ENCODE measurements at places on chromosomes 12 and 14.

DNA sequence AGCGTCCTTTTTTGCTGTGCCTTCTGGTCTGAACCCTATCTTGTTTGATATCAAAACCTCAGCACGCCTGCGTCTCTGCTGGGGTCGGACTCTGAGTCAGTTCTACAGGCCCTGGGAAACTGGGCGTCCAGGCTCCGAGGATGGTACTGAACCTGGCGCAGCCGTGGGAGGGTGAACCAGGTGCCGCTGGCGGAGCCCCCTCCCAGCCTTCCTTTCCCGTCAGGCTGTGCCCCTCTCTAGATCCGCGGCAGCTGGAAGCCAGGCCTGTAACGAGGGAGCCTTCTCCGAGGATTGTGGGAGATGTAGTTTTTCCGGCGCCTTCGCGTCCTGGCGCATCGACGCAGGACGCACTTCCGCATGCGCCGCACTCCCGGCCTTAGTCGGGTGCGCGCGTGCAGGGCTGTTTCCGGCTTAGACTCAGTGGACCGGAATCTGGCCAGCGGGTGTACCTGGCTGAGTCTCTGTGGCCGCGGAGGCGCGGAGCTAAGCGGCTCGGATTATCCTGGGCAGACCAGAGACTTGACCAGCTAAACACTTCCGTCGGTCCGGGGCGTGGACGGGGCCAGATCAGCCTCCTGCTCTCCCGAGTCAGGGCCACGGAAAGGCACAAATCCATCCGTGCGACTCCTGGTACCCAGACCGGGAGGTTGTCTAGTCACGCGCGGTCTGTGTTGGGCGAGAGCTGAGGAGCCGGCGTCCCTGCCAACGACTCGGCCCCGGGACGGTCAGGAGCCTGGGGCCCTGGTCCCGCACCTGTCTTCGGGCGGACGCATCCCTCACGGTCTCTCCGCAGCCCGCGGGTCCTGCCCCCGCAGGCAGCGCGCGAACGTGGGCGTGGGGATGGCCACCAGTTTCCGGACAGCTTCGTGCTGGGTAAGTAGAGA, at the start of gene ZNF26:
TSS of gene ZNF26 (plus strand) at position 367 of the 884 bp plus-strand sequence. CDS start at position 841, 474 bp downstream.
- peak; percentile 81 for DNase-seq

DNA sequence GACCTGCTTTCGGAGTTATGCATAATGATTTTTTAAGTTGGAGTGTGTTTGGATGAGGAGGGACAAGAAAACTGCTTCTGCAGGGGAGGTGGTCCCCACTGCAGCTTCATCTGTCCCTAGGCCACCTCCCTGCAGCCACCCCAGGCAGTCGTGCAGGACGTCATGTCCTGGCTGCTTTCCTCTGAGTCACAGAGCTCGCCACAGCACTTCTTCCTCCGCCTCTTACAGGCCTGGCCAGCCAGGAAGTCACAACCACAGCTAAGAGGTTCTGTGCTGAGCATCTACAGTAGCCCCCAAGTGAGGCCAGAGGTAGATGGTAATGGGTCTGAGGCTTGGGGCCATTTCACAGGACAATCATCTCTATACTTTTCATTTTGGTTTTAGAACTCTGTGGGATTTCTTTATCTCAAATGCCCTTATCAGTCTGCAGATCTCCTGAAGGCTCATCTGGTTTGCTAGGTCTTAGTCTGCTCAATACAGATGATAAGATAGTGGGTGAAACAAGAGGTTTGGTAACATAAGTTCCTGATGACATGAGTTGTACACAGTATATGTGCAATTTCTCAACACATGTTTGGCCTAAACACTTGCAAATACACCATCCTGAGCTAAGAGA, 106.4 kb downstream of the ARF6 start:
- DNase-seq = peak; percentile 87

- no peak for DNase-seq
These were observed 6.1 kb downstream of the CFAP73 start for GRCh38 chr12:113155646-113156045.

- no peak for DNase-seq
These were observed 7.9 kb upstream of the TINF2 start for GRCh38 chr14:24250354-24250753.

GRCh38 chr12:998020-998874, 7.2 kb downstream of the ERC1 start:
- no peak for DNase-seq

DNA sequence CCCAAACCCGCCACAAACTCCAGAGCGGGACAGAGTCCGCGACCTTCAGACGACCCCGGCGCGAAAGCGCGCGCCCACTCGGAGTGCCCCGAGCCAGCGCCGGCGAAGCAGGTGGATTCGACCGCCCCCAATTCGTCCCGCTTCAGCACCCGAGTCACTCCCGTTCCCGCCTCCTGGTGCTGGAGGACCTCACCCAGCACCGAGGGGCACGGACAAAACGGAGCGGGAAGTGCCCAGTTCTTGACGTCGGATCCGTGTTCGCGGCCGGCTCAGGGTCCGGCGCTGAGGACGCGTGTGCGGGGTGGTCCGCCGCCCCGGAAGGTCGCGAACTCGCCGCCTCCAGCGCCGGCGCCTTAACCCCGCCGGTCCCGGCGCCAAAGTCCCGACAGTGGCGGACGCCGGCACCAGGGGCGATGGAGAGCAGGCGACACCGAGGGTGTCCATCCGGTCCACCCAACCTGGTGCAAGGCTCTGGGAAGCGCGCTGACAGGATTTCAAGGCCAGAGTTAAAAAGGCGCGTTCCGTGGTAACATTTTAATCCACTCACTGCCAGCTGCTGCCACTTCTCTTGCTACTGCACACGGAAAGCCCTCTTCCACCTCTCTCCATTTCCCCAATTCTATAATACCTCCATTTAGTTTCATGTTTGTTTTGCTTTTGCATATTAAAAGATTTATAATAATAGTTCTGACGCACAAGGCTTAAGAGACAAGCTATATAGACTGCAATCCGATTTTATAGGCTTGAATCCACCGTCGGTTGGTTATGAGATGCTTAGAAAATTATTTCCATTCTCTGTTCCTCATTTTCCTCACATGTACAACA, 240.0 kb upstream of the CPNE8 start:
- DNase-seq = no peak

DNA sequence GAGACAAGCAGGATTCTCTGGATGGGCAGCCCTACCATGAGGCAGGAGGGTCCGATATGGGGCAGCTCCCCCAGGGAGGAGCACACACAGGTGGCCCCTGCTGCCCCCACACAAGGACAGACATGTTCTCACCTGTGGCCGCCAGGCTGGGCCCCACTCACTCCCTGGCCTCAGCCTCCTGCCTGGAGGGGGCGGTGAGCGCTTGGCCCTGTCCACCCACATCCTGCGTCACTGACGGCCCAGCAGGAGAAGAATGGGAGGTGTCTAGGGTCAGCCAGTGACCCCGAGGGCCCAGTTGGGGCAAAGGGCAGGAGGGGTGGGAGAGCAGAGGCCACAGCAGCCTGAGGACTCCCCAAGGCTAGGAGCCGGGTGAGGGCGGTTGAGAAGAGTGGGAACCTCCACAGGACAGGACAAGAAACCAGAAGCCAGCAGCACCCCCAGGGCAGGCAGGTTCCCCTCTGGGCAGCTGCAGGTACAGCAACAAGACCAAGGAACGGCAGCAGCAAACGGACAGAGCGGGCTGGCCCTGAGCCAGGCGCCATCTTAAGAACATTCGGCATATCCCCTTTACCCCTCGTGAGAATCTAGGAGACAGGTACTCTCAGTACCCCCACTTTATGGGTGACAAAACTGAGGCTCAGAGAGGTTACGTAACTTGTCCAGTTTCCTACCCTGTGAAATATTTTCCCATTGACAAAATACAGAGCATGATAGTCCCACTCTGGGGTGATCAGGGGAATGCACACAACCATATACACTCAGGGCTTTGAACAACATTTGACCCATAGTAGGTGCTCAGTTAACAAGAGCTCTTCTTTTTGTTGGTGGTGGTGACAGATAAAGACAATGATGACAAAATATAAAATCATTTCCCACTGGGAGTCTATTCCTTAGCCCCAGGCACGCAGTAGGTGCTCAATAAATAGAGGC, 74.3 kb downstream of the NCOR2 start:
- DNase-seq = no peak

DNA sequence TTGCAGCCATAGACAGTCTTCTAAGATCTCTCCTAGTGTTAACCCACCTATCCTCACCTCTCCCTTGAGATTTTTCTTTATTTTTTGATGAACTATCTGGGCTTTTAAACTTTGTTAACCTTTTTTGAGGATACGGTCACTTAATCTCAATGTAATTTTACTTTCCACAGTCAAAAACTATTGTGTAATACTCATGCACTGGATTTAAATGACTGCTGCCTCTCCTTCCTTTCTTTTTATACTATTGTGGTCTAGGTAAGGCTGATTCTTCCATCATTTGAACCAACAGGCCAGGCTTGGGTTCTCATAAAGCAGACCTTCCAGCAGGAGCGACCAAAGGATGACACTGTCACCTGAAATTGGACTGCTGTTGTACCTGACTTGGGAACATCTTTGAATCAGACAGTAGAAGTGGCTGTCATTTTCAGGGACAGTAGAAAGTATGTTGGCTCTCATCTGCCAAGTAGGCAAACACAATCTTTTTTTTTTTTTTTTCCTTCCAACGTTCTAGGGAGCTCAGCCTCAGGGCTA, 689 bp upstream of the PDE3A start:
- DNase-seq = no peak

DNA sequence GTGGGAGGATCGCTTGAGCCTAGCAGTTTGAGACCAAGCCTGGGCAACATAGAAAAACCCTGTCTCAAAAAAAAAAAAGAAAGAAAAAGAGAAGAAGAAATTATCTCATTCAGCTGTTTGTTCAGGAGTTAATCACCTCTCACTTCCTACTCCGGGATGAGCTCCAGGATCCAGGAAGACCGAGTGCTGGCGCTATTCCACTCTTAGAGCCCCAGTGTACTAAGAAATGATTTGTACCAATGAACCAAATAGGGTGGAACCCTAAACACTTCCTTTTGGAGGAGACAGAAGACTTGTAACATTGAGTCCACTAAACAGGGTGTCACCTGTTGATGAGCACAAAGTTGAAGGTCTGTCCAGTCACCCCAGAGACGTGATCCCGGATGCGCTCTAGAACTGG, 3.6 kb downstream of the ALKBH2 start:
- no peak for DNase-seq

DNA sequence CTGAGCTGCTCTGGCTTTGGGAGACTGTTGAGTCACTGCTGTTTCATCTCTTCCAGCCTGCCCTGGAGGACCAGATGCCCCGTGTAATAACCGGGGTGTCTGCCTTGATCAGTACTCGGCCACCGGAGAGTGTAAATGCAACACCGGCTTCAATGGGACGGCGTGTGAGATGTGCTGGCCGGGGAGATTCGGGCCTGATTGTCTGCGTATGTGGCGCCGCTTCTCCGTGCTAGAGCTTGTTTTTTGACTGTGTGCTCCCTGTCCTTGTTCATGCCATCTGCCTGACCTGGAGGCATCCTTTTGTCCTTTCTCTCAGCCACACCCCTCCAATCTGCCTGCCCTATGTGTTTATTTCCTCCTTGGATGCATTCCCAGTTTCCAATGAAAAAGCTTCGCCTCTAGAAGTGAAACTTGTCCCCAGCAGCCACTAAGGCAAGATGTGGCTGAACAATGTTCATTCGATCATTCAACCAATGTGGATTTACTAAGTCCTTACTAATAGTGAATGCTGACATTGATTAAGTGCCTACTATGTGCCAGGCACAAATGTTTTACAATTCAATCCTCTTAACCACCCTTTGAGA, 98.6 kb downstream of the NT5DC3 start:
- no peak for DNase-seq

DNA sequence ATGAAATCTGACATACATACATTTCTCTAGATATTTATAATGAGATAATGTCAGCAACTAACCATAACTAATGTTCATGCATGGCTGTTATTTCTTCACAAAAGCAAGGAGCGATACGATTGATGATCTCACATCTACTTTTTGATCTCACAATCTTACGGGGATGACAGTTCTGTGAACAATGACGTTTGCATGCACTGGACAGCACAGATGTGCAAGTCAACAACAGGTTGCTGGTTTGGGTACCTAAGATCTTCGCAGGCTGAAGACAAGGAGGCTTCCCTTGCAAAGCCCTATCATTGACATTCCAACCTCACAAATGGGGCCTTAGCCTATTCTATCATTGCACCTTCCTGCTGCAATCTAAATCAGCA, 53.6 kb downstream of the C12orf42 start:
- DNase-seq = no peak

GRCh38 chr12:119383206-119383605, 48.7 kb downstream of the CCDC60 start:
- DNase-seq = no peak

DNA sequence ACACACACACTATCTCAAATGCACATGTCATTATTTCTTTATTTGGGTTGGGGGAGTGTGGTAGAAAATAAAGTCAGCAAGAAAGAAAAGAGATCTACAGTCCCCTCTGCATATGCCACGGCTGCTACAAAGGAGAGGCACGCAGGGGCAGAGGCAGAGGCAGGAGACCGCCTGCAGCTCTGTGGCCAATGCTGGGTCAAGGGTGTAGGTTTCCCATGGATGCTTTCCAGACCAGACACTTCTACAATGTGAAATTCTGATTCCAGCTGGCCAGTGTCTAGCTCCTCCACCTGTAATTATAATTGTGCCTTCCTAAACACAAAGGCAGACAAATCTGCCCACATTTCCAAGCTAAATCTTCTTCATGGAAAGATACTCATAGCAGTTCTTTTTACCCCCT, 19.2 kb downstream of the VPS37B start:
- DNase-seq = no peak

DNA sequence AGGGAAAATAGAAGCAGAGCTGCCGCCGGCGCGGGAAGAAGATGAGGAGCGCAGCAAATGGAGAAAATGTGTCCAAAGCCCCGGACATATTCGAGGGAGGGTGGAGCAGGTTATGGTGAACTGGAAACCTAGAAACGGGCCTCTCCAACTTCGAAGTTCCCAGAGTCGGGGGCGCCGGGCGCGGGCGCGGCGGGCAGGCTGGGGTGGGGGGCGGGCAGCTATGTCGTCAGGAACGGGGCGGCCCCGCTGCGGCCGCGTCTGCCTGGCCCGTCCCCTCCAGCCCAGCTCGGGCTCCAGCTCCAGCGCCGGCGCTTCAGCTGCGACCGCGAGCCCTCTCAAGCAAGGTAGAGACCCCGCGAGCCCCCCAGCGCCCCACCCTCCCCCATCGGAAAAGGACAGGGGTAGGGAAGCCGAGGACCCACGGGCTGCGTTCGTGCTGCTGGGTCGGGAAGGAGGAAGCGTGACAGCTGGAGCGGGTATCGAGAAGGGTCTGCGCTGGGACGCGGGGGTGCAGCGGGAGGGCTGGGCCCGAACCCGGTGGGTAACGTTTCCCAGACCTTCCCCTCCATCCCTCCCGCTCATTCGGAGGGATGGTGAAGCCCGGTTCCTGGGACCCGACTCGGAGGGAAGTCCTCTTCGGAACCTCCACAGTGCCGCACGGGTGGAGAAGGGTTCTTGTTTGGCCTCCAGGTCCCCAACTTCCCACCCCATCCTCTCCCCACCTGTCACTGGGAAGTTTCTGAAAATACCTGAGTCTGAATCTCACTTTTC, 1.0 kb downstream of the DGKA start:
- DNase-seq = peak; percentile 47

GRCh38 chr12:78146365-78146772, 315.7 kb downstream of the NAV3 start:
- no peak for DNase-seq

- no peak for DNase-seq
These were observed 372.9 kb downstream of the APAF1 start for GRCh38 chr12:99017971-99018370.
